ENCODE measurements at places on chromosomes 2 and 18.
A peak's percentile ranks its signal among the peaks of the same experiment; 100 is the strongest.

GRCh38 chr2:159716857-159717256 lies 4.6 kb downstream of the MARCHF7 start:
- no peak for DNase-seq

DNA sequence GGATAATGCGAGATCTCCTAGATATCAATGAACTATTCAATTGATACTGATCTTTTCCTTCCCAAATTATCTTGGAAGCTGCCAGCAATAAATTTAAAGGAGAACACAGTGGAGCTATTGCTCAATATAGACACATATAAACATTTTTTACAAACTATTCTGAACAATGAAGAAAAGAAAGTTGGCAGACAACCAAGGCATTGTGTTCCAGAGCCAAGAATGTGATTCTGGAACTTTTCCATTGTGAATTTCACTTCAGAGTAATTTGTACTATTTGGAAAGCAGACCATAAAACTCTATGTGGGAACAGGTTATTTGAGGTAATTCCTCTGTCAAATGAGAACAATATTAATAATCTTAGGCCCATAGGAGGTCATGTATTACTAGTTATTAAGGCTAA lies 588.2 kb downstream of the IRS1 start:
- DNase-seq: no peak

- DNase-seq: no peak
These were observed 56.3 kb downstream of the SH3RF3 start for GRCh38 chr2:109185338-109185737.

DNA sequence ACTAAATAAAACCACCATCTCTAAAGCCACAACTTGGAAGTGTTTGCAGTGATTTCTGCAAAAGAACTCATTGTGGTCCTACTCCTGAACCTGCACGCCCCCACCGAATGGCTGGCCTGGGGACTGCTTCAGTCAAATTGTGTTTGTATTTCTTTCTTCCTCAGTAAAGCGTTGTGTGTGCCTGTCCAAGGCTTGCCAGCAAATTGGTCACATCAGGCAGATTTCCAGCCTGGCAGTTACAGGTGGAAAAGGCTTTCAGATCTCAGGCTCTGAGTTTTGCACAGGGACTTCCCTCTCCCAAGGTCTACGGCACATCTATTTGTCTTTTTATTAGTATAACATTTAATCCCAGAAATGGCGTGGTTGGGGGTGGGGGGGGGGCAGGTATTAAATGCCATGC lies 54.0 kb upstream of the NOSTRIN start:
- DNase-seq: no peak

DNA sequence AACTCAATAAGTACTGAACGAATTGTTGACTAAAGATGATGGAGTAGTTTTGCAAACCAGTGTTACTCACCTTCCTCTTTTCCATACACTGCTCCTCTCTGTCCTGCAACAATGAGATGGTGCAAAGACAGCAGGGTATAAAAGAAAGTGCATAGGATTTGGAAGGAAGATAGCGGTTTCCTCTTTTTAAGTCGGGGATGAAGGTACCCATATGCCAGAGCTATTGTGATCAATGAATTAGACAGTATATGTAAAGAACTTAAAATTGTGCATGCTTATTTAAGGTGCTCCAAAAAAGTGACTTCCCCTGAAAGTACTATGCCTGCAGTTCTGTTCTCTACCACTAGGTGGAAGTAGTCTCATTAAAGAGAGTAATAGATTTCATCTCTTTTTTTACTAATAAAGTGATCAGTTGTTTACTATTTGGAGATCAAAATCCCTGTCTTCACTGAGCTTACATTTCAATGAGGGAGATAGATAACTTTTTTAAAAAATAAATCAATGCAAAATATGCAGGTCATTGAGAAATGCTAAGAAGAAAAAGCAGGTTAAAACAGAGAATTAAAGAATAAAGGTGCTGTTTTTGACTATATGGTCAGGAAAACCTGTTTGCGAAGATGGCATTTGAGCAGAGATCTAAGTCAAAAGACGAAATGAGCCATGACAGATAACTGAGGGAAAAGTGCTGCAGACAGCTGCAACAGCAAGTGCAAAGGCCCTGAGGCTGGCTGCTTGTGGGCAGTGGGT lies 339.7 kb upstream of the SLC14A2 start:
- DNase-seq: peak; percentile 18

GRCh38 chr2:121130301-121130850 lies 154.6 kb downstream of the TFCP2L1 start:
- no peak for DNase-seq

GRCh38 chr2:179218848-179219594 lies 45.6 kb downstream of the SESTD1 start:
- DNase-seq: peak; percentile 53

DNA sequence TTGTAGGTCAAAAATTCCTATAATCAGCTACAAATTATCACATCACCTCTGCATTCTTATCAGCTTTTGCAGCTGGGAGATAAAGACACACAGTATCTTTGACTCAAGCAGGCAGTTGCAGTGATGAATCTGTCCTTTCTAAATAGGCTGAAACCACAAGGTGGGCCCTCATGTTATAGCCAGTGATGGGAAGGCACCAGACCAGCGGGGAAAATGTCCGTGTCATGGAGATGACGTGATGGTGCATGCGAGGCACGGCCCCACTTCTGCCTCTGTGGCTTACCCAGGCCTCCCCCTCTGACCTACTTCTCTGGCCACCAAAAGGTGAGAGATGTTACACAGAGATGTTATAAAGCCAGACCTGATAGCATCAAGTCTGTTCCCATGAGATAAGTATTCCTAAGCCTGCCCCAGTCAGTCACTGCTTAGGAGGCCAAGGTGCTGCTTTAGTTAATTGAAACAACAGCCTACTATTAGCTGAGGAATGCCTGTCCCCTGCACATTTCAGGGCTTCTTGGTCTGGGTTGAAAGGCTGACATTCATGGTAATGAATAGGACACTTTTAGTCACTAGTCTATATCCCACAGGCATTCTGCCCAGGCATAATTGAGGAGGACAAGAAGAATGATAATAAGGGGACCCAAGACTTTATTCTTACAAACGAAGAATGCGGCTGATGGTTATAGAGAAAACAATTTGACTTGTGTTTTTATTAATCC lies 327.9 kb downstream of the LPIN1 start:
- DNase-seq: no peak

DNA sequence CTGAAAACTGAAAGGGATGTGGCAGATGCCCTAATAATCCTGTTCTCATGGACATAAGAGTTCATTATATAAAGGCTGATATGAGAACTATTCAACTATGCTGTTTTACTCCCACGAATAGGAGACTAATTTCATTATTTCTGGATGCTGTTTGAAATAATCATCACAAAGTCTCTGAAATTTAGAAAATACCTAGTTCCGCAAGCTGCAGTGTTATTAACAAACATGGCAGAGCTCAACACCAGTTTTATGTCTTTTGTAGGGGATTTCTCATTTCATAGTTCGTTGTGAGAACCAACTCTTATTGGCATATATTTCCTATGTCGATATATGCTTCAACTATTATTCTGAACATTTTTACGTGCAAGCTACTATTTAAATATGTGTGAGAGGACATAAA lies 200.3 kb upstream of the SLC8A1 start:
- no peak for DNase-seq

GRCh38 chr2:229520691-229521096 lies 193.7 kb downstream of the DNER start:
- DNase-seq: no peak

- no peak for DNase-seq
These were observed 218.9 kb downstream of the EPHA4 start for GRCh38 chr2:221353201-221353600.

- no peak for DNase-seq
These were observed 7.2 kb downstream of the ACP1 start for GRCh38 chr2:271917-272316.

- no peak for DNase-seq
These were observed 84.5 kb upstream of the GALNT5 start for GRCh38 chr2:157172866-157173578.

- DNase-seq: no peak
These were observed 88.8 kb downstream of the UXS1 start for GRCh38 chr2:106105151-106105922.

DNA sequence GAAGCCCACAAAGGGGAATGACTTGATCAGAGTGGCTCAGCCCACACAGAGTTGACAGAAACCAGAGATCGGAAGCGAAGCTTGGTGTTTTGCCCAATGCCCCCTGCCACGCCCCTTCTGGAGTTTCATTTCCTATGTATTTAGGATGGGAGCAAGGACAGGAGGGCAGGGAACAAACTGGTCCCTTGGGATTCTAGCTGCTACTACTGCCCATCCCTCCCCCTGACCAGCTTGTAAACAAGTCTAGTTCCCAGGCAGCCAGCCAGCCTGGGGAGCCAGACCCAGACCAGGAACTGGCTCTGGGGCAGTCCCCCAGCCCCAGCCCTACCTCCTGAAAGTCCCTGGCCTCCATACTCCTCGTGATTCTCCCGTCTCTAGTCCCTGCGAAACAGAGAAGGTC lies 8.3 kb downstream of the WNT6 start:
- no peak for DNase-seq

DNA sequence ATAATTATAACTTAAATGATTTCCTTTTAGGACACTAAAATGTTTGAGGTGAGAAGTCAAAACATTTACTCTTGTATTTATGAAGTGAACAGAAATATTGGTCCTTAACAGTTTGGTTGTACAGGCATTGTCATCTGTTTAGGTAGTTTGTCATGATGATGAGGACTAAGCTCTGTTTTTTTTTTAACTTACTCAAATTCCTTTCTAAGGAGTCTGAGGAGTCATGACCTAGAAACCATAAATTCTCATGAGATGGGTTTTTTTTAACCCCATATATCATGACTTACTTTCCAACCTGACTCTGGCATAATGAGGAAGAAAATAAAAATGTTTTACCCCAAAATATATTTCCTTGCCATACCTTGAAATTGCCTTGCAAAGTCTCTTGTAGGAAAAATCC lies 1176.2 kb downstream of the SUCLG1 start:
- DNase-seq: no peak

GRCh38 chr2:157893611-157894010 lies 17.5 kb upstream of the ACVR1 start:
- DNase-seq: no peak

GRCh38 chr2:53150146-53150545 lies 617.5 kb upstream of the CHAC2 start:
- DNase-seq: no peak

GRCh38 chr2:113838277-113838676 lies 51.6 kb upstream of the ACTR3 start:
- no peak for DNase-seq

- DNase-seq: no peak
These were observed 53.2 kb downstream of the VWA3B start for GRCh38 chr2:98140210-98140609.

GRCh38 chr2:152071518-152071917 lies 27.3 kb downstream of the CACNB4 start:
- no peak for DNase-seq

GRCh38 chr2:19899985-19900930 lies 1.5 kb downstream of the TTC32 start:
- DNase-seq: no peak

GRCh38 chr2:66084948-66085590 lies 349.9 kb upstream of the MEIS1 start:
- no peak for DNase-seq

GRCh38 chr2:113711851-113712250 lies 44.6 kb downstream of the SLC35F5 start:
- DNase-seq: no peak

DNA sequence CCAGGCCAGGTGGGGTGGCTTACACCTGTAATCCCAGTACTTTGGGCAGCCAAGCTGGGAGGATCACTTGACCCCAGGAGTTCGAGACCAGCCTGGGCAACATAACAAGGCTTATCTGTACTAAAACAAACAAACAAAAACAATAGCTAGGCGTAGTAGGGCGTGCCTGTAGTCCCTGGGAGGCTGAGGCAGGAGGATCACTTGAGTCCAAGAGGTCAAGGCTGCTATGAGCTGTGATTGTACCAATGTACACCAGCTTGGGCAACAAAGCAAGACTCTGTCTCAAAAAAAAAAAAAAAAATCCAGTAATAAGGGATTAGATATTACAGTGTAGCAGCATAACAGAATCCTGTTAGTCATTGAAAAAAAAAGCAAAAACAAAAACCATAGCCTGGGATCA lies 223.2 kb upstream of the FOSL2 start:
- DNase-seq: no peak

GRCh38 chr2:200455958-200456421 lies 53.9 kb downstream of the KCTD18 start:
- DNase-seq: no peak

DNA sequence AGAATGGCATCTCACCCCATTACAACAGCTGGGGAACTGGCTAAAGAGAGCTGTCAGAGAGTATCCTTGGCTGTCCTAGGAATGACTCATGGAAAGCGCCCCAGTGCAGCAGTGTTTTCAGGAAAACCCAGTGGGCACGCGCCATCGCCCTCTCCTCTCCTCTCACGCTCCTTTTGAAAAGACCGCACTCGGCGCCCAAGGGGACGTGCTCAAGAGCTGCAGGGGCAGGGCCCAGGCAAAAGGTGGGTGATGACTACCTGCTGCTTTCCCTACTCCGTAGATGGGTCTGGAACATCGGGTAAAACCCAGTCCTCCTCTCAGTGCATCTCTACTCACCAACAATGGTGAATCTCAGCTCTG lies 68.1 kb downstream of the EMILIN2 start:
- no peak for DNase-seq

DNA sequence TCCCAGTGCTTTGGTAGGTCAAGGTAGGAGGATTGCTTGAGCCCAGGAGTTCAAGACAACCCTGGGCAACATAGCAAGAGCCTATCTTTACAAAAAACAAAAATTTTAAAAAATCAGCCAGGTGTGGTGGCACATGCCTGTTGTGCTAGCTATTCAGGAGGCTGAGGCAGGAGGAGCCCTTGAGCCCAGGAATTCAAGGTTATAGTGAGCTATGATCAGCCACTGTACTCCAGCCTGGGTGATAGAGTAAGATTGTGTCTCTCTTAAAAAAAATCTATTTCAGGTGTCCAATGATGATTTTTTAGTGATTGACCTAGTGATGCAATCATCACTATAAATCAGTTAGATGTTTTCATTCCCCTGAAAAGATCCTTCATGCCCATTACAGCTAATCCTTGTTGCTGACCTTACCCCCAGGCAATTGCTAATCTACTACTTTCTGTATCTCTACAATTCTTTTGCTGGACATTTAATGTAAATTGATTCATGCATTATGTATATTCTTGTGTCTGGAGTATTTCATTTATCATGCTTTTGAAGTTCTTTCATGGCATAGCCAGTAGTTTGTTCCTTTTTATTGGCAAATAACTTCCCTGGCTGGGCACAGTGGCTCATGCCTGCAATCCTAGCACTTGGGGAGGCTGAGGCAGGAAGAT lies 10.3 kb downstream of the MOCOS start:
- DNase-seq: no peak

- no peak for DNase-seq
These were observed 601.2 kb upstream of the SALL3 start for GRCh38 chr18:78378403-78378802.

Data from GM20000 (cell line).